ENCODE measurements at places on chromosomes 4 and X. TPM values are rescaled to one million over a fixed set of nuclear protein-coding genes. Genes with fewer than 3 reads are reported as not detected.

H2BW2 gene
- not detected for total RNA-seq

SMS gene
- total RNA-seq = 36.8 TPM

SPANXC gene
- not detected for total RNA-seq

TRAM1L1 gene
- 1.5 TPM for total RNA-seq

CFAP299 gene
- total RNA-seq = not detected

CNGA1 gene
- total RNA-seq = 2.0 TPM

AMBN gene
- total RNA-seq = not detected

NAP1L5 gene
- 9.1 TPM for total RNA-seq

IL1RAPL2 gene
- total RNA-seq = 0.25 TPM

PNMA6F gene
- not detected for total RNA-seq

BMPR1B gene
- total RNA-seq = 0.49 TPM

NHSL2 gene
- total RNA-seq = 12.3 TPM

ELOVL6 gene
- 9.1 TPM for total RNA-seq

REPS2 gene
- 10.8 TPM for total RNA-seq

SASH3 gene
- 14.0 TPM for total RNA-seq

STS gene
- total RNA-seq = 6.4 TPM

MTNR1A gene
- total RNA-seq = not detected

HEPH gene
- 8.6 TPM for total RNA-seq

SEPTIN6 gene
- total RNA-seq = 25.8 TPM

FRMPD4 gene
- not detected for total RNA-seq

SHROOM3 gene
- 6.9 TPM for total RNA-seq

NHS gene
- total RNA-seq = 8.3 TPM

ARHGAP6 gene
- 15.7 TPM for total RNA-seq

RPGR gene
- total RNA-seq = 15.0 TPM

SPATA18 gene
- 15.2 TPM for total RNA-seq

SPANXA2 gene
- total RNA-seq = not detected

UCHL1 gene
- 174 TPM for total RNA-seq

ARL13A gene
- total RNA-seq = not detected

GABRG1 gene
- total RNA-seq = not detected

HSFX3 gene
- not detected for total RNA-seq

XG gene
- 5.9 TPM for total RNA-seq

FGFBP1 gene
- 61.9 TPM for total RNA-seq

NLGN4X gene
- 2.5 TPM for total RNA-seq

GYG2 gene
- total RNA-seq = 15.7 TPM

CT45A3 gene
- not detected for total RNA-seq

MAGEB2 gene
- not detected for total RNA-seq

TLR1 gene
- 10.3 TPM for total RNA-seq

DGAT2L6 gene
- not detected for total RNA-seq

ATP7A gene
- total RNA-seq = 8.1 TPM

ADH7 gene
- 11.8 TPM for total RNA-seq
